Activated CD4-positive, alpha-beta T cell treated with anti-CD3 and anti-CD28 coated beads, Interleukin-2, amount 50 U/mL, for 4 hours (primary cell): ENCODE measurements at places on chromosomes 2 and 18.

- no peak for DNase-seq
Observed at GRCh38 chr2:26989156-26989555, 18.7 kb downstream of the MAPRE3 start.

- DNase-seq, result no peak
Observed at GRCh38 chr18:46324087-46324955, 220.1 kb downstream of the HAUS1 start.

DNA sequence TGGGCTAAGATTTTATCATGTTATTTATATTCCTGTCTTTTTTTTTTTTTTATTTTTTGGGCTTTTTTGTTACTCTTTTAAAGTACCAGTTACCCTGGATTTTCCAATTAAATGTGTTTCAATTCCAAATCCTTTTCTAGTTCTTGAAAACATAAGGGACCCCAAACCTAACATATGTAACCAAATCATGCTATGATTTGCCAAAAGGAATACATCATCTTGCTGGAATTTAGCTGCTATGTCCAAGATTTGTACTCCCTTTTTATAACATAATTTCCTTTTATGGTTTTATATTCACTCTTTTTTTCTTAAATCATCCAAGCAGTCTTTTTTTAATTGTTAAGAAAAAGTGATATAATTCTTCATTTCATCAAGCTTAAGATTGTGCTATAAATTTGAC, 60.9 kb upstream of the DSEL start:
- DNase-seq, result no peak

DNA sequence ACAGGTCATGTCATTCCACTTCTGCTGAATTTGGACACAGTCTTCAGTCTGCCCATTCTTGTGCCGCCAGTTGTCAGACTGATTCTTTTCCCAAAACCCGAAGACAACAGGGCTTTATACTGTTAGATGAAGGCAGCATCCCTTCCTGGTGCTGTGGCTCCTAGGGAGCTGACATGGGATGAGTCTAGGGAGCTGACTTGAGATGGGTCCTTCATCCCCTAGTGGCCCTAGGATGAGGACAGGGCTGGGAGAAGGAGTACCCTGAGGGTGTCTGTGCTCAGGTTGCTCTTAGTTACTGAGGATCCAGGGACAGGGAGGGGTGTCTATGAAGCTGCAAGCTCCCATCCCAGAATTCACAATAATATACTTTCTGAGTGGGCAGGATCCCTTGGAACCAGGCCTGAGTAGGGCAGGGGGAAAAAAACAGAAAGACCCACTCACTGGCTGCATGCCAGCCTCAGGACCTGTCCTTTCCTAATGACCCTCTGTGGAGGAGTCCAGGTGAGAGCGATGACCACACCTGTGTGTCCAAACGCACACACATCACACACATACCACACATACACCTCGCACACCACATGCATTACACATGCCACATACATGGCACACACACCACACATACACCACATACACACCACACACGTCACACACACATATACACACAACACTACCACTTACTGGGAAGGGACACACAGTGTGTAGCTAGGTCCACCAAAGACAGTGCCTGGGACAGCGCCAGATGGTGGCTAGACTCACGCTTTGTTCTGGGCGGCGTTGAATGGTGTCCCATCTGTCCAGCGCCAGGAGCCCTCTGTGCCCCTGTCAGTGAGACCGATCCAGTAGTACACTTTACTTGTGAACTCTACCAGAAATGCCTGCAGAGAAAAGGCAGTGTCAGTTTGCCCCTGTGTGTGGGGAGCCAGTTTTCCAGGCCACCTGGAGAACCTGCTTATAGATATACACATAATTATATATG, 11.1 kb downstream of the CLEC4F start:
- no peak for DNase-seq

DNA sequence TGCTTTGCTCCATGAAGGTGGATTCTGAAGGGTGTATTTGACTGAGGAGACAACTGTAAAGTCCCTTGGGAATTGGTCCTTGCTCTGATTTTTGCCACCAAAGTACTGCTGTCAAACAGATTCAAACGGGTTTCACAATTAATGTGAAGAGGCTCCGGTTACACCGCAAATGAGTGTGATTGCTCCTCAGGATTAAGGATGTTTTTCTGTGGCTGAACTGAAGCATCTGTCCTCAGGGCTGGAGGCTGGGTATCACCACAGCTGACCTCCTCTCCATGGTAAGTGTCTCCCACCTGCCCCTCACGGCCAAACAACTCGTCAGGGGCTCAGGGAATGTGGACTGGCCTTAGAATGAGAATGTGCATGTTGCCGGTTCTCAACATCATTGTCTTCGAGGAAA, 130.4 kb upstream of the NDUFV2 start:
- DNase-seq, result no peak

- peak; percentile 57 for DNase-seq
Observed at GRCh38 chr2:63861220-63861822, 19.6 kb downstream of the UGP2 start.

DNA sequence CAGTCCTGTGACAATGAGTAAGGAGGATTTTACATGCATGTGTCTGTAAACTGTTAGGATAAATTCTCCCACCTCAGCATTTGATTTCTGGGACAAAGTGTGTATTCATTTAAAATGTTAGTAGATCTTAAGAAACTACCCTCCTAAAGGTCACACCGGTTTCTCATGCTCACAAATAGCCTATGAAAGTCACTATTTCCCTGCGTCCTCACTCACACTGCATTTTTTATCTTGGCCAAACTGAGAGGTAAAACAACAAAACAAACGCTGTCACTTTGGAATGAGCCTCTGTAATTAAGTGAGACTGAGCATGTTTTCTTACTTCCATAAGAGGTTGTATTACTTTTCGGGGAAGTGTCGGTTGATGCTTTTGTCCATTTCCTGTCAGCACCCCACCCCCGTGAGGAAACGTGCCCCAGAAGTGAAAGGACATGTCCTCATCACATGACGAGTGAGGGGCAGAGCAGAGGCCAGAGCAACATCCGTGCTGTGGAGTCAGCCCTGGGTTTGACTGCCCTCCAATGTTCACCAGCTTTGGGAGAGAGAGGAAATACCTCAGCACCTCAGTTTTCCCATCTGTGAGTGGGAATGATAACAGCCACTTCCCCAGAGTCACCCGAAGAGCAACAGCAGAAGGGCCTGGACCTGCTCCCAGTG, 3.1 kb downstream of the GYPC start:
- DNase-seq, result peak; percentile 32

GRCh38 chr18:35407871-35408481, 30.8 kb upstream of the ZNF396 start:
- no peak for DNase-seq

- no peak for DNase-seq
Observed at GRCh38 chr2:21234001-21234400, 110.2 kb downstream of the TDRD15 start.

DNA sequence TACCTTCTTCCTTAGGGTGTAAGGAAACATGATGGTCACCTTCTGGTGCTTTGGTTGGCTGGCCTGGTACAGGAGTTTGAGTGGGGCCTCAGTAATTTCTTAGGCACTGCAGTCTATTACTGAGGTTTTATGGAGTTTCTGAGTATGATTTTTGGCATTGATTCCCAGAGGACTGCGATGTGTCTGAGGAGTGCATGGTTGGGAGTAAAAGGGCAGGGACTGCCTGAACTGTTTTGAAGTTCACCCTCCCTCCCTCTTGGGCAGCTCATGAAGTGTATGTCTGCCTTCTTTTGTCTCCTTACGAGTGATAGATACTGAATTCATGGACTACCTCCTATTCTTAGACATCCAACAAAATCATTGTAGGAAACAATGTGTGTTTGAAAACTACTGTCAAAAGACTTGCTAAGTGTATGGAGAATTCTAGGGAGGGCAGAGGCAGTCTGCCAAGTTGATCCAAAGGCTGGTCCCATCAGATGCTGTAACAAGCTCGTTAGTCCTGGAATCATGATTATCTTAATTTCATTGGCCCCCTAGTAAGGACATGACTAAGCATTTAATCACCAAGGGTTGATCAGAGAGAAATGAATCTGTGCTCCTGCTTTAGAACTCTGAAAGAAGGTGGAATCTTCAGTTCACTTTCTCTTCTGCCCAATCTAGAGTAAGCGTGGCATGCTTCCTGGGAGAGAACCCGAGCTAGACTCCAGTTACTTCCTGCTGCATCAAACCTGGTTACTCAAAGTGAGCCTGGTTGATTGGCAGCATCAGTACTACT, 26.5 kb downstream of the LYPD6B start:
- no peak for DNase-seq

DNA sequence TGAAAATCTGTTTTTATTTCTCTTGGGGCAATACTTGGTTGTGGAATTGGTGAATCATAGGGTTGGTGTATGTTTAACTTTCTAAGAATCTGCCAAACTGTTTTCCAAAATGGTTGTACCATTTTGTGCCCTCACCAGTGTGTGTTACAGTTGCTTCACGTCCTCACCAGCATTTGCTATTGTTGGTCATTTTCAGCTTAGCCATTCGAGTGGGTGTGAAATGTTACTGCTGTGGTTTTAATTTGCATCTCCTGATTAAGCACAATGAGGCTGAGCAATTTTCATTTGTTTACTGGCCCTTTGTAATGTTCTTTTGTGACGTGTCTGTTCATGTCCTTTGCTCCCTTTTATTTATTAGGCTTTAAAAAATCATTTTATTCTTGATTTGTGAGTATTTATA, 49.7 kb downstream of the FOSL2 start:
- no peak for DNase-seq

DNA sequence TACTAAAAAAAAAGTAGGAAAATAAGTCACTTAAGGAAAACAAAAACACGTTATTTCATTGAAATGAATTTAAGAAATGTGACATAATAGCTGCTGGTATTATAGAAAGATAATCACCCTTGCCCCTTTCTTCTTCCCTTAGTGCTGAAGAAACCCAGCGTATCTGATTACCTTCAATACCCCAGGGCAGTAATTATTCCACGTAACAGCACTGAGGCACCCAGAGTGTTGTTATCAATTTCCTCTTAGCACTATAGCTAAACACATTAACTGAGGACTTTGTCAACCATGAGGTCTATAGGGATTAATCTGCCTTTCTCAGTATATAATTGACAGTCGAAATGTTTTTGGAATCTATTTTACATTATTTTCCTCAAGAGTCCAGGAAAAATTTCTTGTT, 180.0 kb upstream of the NXPH2 start:
- DNase-seq, result no peak

DNA sequence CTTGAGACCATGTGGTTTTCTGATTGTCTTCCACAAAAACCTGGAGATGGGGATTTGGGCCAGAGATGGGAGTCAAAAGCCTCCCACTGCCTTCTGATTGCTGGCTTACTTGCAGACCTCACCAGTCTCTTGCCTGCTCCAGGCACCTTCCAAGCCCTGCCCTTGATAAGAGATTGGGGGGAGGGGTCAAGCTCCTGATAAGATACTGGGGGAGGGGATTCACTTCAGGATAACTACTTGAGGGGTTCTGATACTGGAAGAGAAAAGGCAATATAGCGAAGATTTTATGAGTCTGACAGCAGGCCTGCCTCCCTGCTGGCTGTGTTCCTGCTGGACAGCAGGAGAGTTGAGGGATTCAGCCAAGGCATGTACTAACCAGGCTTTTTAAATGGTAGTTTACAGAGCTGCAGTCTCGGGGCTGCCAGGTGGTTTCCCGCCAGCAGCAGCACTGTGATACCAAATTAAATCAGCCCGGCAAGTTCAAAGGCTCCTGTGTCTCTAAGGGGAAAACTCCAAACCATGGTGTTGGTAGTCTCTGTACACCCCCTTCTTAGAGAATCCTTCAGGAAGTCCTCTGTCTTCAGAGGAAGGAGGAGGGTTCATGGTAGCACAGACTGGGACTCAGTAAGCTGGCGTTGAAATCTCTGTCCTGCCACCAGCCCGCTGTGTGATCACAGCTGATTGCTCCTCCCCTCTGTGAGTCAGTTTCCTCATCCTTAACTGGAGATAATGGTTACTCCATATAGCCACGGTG, 58.3 kb downstream of the FBXO36 start:
- no peak for DNase-seq

GRCh38 chr2:201444746-201445465, 6.4 kb downstream of the TRAK2 start:
- DNase-seq, result no peak

- no peak for DNase-seq
Observed at GRCh38 chr2:145408980-145409379, 889.1 kb upstream of the ZEB2 start.

- DNase-seq, result no peak
Observed at GRCh38 chr2:124975224-124975623, 950.1 kb downstream of the CNTNAP5 start.

- no peak for DNase-seq
Observed at GRCh38 chr2:136383167-136383566, 265.2 kb upstream of the CXCR4 start.

GRCh38 chr2:215906458-215906857, 106.9 kb downstream of the MREG start:
- DNase-seq, result no peak

DNA sequence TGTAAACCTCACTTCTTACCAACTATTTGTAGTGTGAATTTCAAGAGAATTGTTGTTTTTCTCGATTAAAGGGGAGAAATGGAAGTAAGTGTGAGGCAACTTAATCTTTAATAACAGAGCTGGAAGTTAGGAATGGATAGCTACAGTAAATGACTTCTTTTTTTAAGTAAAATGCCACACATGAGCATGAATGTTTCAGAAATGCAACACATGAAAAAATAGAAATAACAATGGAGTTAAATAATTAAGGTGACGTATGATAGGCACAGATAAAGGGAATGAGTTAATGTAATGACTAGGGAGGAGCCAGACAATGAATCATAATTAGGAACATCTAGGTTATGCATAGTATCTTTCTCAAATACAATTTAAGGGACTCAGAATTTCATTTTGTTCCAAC, 3.4 kb downstream of the REL start:
- no peak for DNase-seq

GRCh38 chr2:45851111-45851510, 199.6 kb downstream of the PRKCE start:
- DNase-seq, result no peak

DNA sequence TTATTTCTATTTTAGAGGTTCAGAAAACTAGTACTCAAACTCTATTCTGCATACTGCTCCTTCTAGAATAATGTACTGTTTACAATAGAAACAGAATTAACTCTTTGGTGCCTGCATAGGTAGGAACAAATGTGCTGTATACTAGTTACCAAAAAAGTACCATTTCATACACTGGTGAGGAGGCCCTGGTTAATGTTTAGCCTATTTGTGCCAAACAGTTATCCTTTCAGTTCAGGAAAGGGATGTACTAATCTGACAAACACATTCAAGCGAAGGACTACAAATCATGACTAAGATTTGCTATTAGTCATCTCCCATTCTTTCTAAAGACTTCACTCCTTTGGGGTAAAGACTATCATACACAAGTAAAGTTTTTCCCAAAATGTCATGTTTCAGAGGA, 47.4 kb downstream of the EXOC6B start:
- DNase-seq, result no peak
